ENCODE measurements at places on chromosomes 6 and 20. TPM values are rescaled to one million over a fixed set of nuclear protein-coding genes. Genes with fewer than 3 reads are reported as not detected.

DNA sequence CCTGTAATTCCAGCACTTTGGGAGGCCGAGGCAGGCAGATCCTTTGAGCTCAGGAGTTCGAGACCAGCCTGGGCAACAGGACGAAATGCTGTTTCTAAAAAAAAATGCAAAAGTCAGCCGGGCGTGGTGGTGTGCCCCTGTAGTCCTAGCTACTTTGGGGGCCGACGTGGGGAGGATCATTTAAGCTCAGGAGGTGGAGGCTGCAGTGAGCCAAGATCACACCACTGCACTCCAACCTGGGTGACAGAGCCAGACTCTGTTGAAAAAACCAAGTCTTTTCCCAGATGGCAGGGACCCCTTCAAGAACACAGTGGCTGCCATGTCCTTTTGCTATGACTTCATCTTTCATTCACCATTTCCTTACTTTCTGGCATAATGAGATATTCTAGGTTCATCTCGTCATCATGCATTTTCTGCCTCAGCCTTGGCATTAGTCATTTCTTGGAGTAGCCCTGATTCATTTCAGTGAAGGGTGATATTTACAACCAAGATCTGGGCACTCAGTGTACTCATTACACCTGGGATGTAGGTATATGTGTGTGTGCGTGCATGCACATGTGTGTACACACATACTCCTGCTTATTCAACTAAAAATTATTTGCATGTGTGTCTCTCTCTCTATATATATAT lies 61.4 kb upstream of the TOX2 start:
- no peaks in the 10 kb centered on the region for H3K36me3 ChIP-seq
- no peak for DNase-seq
- no peak overlapping the region for H3K4me3 ChIP-seq
- H3K4me1 ChIP-seq: no peaks in the 10 kb centered on the region

GRCh38 chr20:6698056-6698455 lies 69.4 kb upstream of the BMP2 start:
- no peaks in the 10 kb centered on the region for H3K36me3 ChIP-seq
- H3K27ac ChIP-seq: no peak overlapping the region
- no peak overlapping the region for H3K4me3 ChIP-seq
- no peaks in the 10 kb centered on the region for H3K27me3 ChIP-seq
- H3K4me1 ChIP-seq: no peaks in the 10 kb centered on the region

DNA sequence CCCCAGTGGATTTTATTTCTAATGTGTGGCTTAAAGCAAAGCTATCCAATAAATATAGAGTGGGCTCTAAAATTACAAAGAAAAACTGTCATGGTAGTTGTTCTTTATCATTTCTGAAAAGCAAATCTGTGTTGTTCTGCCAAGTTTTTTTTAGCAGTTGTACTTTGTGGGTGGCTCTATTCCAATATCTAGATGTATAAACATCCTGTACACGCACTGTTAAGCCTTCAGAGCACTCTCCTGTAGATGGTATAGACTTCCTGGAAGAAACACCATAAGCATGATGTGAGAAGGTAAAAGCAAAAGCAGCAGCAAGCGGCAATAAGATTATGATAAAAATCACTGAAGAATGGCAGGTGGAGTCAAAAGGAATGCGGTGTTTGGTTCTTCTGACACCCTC lies 21.5 kb upstream of the TMEM30A start:
- no peak for DNase-seq
- no peak overlapping the region for H3K4me3 ChIP-seq
- H3K27ac ChIP-seq: no peak overlapping the region
- H3K27me3 ChIP-seq: peaks cover 4% of the 10 kb centered on the region
- H3K36me3 ChIP-seq: no peaks in the 10 kb centered on the region

DNA sequence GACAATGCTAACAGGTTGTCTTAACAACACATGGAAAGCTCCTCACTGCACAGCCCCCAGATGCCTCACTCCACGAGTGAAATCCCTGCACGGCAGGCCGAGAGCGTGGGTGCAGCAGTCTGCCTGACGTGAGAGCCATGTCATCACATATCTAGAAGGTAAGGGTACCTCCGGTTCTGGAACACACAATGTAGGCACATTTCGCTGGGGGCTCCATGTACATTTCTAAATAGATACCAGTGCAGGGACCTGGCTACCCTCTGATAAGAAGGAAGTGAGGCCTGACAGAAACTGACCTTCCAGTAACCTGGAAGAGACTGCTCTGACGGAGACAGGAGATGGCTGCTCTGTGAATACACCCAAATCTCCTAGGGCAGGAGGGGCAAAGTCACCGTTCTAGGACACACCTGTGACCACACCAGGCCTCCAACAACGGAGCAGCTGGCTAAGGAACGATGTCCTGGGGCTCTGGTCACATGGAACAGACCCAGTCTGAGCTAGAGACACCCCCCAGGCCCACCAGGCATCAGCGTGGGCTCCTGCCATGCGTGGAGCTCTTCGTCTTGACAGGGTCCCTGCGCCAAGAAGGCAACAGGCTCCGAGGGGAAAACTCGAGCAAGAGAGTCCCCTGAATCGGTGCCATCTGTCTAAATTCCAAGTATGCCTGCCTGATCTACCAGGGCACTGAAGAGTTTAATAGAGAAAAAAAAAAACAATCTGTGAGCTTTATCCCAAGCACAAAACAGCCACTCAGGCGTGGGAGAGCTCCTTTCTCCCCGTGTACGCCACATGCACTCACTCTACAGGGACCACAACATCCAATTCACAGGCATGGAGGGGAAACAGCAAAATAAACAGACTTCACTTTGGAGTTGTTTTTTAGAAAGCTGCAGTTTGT lies 27.5 kb downstream of the RNASET2 start:
- H3K27me3 ChIP-seq: no peaks in the 10 kb centered on the region
- no peak for DNase-seq
- no peaks in the 10 kb centered on the region for H3K4me1 ChIP-seq
- H3K4me3 ChIP-seq: no peak overlapping the region
- H3K36me3 ChIP-seq: peaks cover 32% of the 10 kb centered on the region

TSPO2 gene
- not detected for total RNA-seq

GGTLC1 gene
- not detected for total RNA-seq

EDN3 gene
- 0.16 TPM for total RNA-seq

ZFP64 gene
- total RNA-seq: 11.6 TPM

C6orf141 gene
- not detected for total RNA-seq
